ENCODE measurements at places on chromosomes 7 and 10.
A peak's percentile ranks its signal among the peaks of the same experiment; 100 is the strongest.

- DNase-seq: peak; percentile 70
Measured at GRCh38 chr10:24821986-24822385, 98.3 kb upstream of the ARHGAP21 start.

- DNase-seq: no peak
Measured at GRCh38 chr7:2928256-2928612, 84.1 kb upstream of the GNA12 start.

- peak; percentile 57 for DNase-seq
Measured at GRCh38 chr7:66886152-66886551, 34.9 kb upstream of the TMEM248 start.

DNA sequence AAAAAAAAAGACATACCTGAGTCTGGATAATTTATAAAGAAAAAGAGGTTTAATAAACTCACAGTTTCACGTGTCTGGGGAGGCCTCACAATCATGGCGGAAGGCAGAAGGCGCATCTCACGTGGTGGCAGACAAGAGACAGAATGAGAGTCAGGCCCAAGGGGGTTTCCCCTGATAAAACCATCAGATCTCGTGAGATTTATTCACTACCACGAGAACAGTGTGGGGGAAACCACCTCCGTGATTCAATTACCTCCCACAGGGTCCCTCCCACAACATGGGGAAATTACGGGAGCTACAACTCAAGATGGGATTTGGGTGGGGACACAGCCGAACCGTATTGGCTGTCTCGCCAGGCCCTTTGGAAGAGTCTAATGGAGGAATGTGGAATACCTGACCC lies 9.0 kb upstream of the MAFK start:
- DNase-seq: no peak

DNA sequence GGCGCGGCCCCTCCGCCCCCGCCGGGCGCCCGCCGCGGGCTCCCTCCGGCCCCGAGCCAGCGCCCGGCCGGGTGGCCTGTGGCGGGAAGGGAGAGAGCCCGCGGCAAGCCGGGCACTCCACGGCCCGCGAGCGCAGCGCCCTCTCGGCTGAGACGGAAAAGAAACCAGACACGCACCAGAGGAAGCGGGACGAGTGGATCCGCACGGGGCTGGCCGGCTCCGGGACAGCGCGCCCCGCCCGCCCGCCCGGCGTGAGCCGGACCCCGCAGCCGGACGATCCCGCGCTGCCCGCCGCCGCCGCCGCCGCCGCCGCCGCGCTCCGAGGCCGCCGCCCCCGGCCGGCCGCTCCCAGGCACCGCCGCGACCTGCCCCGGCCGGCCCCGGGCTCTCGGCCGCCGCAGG lies 300 bp downstream of the ARHGAP21 start:
- no peak for DNase-seq

DNA sequence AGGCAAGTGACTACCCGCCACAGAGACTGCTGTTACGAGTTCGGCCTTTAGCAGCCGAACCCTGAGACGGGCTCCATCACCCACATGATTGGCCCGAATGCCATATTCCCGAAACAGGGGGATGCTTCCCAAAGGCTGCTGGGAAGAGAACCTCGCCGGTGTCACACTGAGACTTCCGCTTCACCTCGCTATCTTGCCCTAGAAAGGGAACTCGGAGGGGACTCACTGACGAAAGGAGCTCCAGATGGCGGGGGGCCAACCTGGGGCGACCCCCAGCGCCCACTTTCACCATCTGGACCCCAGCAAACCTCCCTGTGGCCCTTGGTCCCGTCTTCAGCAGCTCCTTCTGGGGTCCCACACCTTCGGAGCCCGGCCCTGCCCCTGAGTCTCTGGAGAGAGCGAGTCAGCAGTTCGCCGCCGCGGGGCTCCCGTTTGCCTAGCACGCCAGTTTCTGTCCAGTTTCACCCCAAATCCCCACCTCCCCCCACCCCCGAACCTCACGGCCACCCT lies 529 bp downstream of the HPS1 start:
- DNase-seq: peak; percentile 38

DNA sequence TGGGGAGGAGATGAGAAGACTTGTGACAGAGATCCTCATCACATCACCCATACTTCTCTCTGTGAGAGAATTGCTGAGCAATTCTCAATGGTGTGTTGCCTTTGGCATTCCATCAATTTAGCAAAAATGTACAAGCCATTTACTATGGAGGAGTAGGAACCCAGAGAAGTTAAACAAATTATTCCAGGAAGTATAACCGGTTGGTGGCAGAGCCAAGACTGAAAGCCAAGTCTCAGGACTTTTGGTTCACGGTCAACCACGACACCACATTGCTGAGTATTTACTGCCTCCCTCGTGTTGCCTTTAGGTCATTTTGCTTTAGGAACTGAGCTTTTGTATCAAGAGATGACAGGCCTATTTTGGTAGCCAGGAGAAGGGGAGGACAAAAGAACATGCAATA lies 88.0 kb upstream of the ELMO1 start:
- no peak for DNase-seq

DNA sequence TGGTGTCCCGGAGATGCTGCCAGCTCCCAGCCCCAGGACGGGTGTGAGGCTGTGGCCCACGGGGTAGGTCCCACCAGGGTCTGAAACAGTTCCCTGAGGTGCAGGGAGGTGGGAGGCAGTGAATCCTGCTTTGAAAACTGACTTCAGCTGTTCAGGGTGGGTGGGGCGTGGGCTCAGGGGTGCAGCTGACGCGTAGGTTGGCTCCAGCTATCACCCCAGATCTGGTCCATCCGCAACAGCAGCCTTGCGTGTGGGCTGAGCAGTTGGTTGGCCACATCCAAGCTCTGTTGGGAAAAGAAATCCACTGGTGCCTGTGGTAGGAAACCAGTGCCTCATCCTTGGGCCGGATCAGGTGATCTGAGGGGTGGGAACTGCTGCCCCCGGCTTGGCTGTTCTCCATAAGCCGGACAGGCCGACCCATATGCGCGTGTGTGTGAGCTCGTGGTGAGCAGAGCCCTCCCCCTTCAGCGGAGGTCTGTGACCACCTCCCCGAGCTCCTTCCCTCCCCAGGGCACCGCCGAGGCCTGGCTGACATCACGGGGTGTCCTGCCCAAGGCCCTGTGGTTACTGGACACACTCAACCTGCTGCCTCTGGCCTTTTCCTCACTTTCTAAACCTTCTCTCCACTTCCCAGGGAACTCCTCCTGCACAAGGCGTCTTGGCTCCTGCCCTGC lies 15.4 kb upstream of the FAM20C start:
- no peak for DNase-seq

GRCh38 chr10:96556003-96556402 lies 30.8 kb downstream of the TM9SF3 start:
- DNase-seq: peak; percentile 20

GRCh38 chr7:38928506-38928905 lies 19.5 kb upstream of the VPS41 start:
- no peak for DNase-seq

- DNase-seq: peak; percentile 98
Measured at GRCh38 chr10:95308389-95309302, 17.8 kb upstream of the PDLIM1 start.

- no peak for DNase-seq
Measured at GRCh38 chr10:130339091-130339490, 202.9 kb downstream of the GLRX3 start.

DNA sequence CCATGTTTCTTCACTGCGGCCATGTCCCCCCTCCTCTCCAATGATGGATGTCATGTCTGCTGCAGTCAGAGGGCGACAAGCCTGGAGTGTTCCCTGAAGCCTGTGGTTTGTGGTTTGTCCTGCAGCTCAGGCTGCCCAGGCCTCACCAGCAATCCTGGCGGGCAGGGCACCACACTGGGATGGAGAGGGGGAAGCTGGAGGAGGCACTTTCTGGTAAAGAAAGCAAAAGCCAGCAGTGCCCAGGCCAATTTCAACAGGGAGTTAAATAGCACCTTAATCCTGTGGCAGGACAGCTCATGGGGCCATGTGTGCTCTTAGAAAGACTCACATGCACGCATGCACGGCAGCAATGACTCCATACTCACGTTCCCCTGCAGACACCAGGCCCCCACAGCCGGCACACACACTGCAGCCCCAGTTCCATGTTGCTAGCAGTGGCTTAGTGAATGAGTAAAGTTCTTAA lies 158.3 kb downstream of the EGFR start:
- DNase-seq: no peak

- DNase-seq: no peak
Measured at GRCh38 chr7:117819558-117819957, 53.7 kb downstream of the CTTNBP2 start.

GRCh38 chr10:14562218-14563075 lies 212.2 kb downstream of the FAM107B start:
- no peak for DNase-seq

DNA sequence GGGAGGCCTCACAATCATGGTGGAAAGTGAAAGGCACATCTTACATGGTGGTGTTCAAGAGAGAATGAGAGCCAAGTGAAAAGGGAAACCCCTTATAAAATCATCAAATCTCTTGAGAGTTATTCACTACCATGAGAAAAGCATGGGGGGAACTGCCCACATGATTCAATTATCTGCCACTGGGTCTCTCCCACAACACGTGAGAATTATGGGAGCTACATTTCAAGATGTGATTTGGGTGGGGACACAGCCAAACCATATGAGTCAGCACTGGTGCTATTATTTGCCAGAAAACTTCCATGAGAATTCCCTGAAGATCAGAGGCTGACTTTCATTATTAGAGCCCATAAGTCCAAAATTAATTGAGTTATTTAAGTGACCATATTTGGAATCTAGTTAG lies 1001.2 kb upstream of the POT1 start:
- no peak for DNase-seq

DNA sequence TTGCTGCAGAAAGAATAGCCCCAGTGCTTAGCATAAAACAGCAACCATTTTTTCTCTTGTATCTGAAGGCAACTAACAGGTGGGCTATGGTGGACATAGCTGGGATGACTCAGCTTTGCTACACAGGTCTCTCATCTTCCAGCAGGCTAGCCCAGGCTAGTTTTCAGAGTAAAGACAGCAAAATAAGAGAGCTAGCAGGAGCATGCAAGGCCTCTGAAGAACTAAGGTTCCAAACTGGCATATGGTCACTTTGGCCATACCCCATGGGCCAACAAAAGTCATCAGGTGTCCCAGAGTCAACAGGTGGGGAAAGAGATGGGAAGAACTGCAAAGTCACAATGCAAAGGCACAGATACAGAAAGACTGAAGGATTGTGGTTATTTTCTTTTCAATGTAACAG lies 571.6 kb upstream of the MGMT start:
- DNase-seq: no peak

- peak; percentile 66 for DNase-seq
Measured at GRCh38 chr10:99431190-99431760, 851 bp upstream of the GOT1 start.

- DNase-seq: peak; percentile 49
Measured at GRCh38 chr10:48604991-48605508, at the start of gene ARHGAP22. TSS of gene ARHGAP22 (minus strand) at chr10:48605073. CDS start at chr10:48604796, 277 bp downstream.

DNA sequence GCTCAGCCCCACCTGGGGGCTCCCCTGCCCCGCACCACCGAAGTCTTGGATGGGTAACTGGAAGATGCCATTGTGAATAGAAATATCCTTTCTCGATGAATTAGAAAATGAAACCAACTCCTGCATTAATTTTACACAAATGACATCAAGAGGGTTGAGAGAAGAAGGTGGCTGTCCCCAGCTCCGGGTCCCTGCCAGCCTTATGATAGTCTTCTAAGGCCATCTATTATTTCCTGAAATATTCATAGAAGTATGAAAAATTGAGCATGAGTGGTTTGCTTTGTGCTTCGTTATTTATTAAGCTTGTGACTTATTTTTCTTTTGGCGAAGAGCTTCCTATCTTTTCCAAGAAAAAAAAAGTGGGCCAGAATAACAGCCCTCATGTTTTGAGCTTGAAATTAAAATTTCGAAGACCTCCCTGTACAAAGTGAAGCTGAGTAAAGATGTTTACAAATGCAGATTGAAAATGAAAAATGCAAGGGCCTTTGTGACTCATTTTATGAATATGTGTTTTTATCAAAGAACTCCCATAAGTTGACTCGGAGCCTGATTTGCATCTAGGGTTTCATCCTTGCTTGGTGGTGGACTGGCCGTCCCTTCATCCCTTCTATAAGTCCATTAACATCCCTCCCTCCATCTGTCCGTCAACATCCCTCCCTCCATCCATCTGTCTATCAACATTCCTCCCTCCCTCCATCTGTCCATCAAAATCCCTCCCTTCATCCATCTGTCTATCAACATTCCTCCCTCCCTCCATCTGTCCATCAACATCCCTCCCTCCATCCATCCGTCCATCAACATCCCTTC lies 20.5 kb upstream of the CFAP46 start:
- DNase-seq: peak; percentile 11

GRCh38 chr10:36263871-36264270 lies 621.8 kb upstream of the FZD8 start:
- DNase-seq: peak; percentile 6

DNA sequence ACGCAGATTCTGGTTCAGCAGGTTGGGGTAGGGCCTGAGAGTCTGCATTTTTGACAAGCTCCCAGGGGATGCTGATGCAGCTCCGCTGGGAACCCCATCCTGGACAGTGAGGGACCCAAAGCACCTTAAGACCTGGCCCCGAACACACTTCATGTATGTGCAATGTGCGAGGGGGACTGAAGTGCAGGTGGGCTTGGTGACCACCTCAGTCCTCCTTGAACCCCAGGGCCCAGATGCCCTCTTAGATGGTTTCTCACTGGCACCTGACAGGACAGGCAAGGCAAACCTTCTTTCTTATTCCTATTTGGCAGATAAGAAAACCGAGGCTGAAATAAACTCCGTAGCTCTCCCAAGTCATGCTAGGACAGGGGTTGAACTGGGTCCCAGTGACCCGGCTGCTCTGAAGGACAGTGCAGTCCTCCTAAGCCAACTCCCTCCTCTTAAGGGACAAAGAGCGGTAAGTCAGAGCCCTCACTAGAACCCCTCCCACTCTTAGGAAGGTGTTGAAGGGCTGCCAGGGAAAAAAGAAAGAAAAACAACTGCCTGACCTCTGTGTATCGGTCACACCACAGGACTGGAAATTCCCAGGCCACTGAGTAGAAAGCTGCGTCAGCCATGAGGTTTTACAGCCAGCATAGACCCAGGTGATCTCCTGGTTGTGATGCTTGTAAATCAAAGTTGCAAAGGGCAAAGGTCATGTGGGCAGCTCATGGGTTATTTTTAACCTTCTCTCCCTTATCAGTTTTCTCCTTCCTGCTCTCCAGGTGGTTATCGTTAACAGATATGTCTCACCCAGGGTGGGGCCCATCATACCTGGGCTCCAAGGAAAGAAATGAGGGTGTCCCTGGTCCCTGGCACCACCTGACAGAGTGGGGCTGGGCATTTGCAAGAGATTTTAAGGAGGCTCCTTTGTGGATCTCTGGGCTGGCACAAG lies 90.9 kb upstream of the SMNDC1 start:
- peak; percentile 100 for DNase-seq

DNA sequence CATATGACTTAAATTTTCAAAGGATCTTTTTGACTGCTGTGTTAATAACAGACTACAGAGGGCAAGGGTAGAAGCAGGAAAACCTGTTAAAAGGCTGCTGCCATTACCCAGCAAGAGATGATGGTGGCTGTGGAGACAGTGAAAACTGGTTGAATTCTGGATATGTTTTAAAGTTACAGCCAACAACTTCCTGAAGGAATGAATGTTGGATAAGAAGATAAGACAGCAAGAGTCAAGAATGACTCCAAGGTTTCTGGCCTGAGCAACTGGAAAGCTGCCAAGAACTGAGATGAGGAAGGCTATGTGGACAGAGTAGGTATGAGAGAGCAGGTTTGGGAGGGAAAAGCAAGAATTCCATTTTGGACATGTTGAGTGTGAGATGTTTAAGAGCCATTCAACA lies 19.1 kb downstream of the CNOT4 start:
- DNase-seq: peak; percentile 52
